ENCODE measurements at places on chromosomes 2 and 18.

DNA sequence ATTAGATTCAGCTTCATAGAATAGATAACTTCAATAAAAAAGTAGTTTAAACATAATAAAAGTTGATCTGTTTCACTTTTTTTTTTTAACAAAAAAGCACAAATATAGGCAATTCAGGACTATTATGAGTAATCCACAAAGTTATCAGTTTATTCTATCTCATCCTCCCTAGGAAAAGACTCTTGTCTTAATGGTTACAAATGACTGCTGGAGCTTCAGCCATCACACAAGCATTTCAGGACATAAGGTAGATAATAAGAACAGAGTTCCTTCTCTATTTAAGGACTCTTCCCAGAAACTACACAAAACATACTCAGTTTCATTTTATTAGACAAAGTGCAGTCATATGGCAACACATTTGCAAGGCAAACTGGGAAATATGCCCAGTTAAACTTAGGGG lies 357.6 kb upstream of the SETBP1 start:
- DNase-seq = no peak

- no peak for DNase-seq
Measured at GRCh38 chr2:128817171-128817570, 498.5 kb upstream of the HS6ST1 start.

DNA sequence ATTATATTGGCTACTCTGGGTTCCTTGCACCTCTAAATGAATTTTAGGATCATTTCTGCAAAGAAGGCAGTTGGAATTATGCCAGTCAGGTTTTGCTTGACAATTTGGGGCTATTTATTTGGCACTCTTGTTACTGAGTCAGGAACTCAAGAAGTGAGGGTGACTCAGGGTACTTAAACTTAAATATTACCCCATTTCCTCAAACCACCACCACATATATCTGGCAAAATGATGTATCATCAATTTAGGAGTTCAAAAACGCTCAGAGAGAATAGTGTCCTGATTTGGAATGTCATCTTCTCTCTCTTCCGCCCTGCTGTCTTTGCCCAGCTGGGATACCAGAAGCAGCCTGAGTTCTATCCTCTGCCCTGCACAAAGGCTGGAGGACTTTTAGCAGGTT lies 2.4 kb upstream of the THNSL2 start:
- DNase-seq = no peak

DNA sequence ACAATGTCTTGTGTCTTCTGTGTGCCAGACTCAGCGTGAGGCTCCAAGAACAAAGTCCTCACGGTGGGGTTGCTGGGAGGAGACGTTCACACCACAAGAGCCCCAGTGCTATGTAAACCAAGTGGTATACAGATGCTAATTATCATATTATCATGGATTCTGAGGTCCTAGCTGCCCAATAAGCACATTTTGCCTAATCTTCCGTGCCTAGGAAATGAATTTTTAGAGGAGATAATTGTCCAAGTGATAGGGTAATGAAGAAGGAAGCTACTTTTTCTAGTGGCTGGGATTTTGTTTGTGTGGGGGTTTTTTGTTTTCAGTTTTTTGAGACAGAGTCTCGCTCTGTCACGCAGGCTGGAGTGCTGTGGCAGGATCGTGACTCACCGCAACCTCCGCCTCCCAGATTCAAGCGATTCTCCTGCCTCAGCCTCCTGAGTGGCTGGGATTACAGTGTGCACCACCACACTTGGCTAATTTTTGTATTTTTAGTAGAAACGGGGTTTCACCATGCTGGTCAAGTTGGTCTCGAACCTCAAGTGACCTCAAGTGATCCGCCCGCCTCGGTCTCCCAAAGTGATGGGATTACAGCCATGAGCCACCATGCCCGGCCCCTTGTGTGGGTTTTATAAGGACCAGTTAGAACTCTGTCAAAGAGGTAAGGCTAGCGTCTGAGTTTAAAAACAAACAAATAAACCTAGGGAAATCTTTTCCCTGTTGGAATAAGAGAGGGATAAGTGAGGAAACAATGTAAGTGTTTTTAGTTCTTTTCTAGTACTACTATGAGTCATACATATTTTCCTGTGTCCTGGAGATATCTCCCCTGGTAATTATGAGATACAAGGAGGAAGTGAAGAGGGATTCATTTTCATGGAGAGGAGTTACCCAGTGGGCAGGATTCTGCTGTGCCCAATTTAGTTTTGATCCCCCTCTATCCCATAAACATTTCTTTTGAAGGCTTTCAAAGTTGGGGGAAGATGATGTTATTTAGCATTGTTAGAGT lies 9.5 kb upstream of the SMAD7 start:
- peak; percentile 98 for DNase-seq

GRCh38 chr2:60066096-60066839 lies 487.2 kb downstream of the BCL11A start:
- DNase-seq = no peak

DNA sequence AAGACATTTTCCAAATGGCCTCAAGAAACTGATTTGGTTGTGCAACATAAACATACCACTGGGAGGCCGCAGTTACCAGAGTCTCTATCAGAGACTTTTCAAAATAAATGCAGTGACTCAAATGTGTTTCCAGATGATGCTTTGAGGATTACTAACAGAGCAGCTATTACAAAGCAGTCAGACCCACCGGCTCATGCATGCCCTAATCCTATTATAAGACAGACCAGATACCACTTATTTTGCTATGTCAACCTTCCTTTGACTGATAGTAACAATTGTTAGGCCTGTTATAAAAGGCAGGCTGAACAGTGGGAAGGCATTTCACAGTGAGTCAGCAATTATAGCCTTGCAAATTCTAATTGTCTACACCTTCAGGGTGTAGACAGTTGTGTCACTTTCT lies 217.7 kb downstream of the LRRTM1 start:
- DNase-seq = no peak

- DNase-seq = peak; percentile 91
Measured at GRCh38 chr2:216777637-216778273, 82.1 kb downstream of the TNP1 start.

GRCh38 chr2:41595240-41595639 lies 452.6 kb upstream of the PKDCC start:
- DNase-seq = no peak

DNA sequence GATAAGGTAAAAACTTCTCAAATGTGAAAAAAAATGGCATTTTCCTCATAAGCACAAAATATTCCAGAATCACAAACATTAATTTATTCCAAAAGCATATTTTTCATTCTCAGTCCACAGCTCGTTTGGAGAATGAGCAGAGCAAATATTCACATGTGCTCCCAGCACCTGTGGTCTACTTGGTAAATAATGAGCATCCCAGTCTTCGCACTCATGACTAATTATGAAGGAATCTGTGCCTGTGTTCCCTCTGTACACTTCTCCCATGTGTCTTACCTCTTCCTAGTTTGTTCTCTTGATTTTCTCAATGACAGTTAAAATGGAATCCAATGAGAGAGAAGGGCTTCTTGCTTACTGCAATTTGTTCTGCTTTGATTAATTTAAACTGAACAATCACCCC lies 671.0 kb upstream of the SOX11 start:
- DNase-seq = no peak

DNA sequence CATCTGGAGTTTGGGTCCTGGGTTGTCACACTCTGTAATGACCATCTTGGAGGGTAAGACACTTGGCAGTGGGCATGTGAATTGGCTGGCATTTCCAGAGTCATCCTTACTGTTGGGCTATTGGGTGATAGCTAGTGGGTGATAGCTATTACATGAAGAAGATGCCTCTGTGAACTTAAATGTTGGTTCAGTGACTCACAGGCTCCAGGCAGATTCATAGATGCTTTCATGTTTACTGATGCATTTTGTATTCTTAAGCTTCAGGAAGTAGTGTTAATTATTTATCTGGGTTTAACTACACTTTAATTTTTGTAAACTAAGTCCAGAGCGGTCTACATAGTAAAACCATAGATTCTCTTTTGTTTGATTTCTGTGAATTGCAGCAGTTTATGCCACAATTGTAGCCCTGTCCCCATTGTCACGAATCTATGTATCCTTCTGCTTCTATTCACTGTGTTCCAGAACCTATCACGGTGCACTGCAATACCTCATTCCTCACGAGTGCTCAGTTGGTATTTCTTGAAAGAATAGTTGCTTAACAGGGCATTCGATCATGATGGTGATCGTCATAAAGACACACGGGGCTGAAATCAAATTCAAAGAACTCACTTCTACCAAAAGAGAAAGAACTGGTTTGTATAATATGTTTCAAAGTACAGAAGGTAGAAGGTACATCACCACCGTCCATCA lies 79.7 kb downstream of the GBX2 start:
- DNase-seq = no peak

DNA sequence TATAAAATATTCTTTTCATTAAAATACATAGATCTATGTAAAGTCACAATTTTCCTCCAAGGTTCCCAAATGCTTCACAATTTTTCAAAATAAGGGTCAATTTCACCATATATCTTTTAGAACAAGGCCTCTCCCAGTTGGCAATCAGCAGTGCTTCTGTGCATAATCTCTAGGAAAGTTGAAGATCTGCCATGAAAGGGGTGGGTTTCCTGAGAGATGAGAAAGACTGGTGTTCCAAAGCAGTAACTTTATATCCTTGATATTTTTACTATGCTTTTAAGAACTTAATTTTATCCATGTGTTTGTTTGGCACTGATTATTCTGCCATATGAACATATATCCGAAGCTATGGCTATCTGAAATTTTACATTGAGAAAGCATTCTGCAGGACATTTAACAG lies 199.4 kb upstream of the CYP26B1 start:
- no peak for DNase-seq

DNA sequence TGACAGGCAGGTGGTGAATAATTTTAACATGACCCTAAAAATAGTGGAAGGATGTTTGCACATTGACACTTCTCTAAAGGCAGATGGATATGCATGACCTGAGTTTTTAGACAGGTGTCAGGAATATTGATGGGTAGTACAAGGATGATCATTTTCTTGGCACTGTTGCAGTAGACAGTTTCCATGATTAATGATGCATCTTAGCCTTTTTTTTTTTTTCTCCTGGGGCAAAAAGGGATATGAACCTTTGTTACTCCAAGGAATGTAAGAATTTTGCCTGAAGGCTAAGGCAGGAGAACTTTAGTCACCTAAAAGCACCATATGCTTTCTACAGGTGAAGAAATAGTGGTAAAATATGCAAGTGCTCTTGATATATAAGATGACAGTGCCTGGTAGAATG lies 136.3 kb upstream of the CAVIN2 start:
- no peak for DNase-seq

DNA sequence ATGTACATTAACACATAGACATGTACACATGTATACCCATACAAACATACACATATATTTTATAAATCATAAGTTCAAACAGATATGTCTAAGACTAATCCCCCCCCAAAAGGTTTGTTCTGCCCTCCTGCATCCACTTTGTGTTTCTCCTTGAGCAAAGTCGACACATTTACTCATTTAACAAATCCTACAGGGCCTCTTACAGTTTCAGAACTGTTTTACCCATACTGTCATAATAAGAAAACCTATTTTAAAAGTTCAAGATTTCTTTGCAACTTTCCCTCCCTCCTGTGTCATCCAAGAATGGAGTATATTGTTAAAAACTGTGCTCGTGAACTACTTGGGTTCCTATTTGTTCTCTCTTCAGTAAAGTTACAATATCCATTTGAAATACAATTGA lies 166.7 kb downstream of the L3MBTL4 start:
- DNase-seq = no peak

DNA sequence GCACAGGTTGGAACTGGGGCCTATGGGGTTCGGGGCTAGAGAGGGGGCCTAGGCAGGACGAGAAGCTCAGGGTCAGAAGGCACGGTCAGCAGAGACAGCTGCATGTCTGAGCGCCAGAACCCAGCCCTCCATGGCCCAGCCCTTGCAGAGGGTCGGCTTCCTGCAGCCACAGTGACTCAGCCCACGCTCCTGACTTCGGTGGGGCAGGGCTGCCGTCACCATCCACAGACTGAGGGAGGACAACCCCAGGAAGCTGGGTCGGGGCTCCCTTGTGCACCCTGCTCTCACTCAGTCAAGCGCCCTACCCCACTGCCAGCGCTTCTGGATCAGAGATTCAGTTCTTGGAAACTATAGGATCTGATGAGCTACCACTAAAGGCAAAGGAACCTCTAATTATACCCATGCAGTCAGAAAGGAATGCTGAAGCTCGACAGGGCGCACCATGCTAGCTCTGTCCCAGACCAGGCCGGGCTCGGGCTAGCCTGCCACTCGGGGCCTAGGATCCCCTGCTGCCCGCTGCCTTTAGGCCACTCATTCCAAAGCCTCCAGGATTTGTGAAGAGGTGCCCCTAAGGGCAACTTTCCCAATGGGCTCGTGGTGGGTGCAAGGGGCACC lies 3.0 kb downstream of the ACTR1B start:
- DNase-seq = no peak

DNA sequence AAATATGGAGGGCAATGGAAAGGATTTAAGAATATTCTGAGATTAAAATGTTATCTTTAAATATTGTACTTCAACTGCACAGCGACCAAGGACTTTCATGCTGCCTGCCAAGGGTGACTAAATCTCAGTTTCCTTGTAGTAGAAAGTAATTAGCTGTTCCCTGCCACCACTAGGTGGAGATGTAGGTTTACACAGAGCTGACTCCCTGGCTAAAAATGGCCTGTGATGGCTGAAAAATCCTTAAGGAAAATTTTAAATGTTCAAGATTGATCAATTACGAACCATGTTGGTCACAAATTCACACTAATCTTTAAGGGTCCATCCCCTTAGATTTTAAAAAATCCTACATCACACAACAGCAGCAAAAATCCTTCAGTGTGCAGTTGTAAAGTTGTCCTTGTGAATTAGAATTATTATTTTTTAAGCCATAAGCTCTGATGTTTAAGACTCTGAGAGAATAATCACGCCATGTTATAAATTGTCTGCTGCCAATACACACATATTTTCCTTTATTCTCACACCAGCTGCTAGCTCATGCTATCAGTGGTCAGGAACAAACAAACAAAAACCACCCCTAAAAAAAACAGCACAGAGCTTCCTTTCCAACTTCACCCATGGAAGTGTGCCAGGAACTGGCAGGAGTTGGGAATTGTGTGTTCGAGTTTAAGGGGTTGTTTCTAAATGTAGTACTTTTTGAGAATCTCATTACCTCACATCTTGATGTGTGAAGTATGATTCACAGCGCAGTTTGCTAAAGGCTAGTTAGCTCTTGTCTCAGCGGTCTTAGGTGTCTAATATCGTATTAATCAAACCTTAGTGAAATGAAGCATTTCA lies 399.8 kb downstream of the TMEM182 start:
- peak; percentile 37 for DNase-seq

- no peak for DNase-seq
Measured at GRCh38 chr2:191543708-191544107, 134.2 kb upstream of the NABP1 start.

GRCh38 chr2:102442967-102443828 lies 20.2 kb downstream of the IL18RAP start:
- peak; percentile 7 for DNase-seq

DNA sequence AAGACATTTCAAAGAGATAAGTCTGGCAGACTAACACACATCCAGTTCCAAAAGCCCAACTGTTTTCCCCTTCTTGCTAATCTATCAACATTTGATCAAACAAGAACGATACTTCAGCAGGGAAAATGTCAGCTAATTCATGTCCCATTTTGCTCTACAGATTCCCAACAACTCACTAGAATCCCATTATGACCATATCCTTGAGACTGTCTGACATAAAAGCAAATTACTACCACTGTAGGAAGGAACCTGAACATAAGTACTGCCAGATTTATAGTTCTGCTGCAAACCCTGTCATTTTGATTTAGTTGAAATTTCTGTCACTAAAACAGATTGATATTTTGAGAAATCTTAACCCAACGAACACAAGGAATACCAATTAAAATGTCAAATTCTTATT lies 193.0 kb upstream of the REG3G start:
- DNase-seq = no peak

GRCh38 chr2:223300326-223300725 lies 248.3 kb downstream of the KCNE4 start:
- no peak for DNase-seq

Measured in iPS DF 6.9 (cell line).